Effector memory CD4-positive, alpha-beta T cell (primary cell): ENCODE measurements at places on chromosomes 2 and 18.

GRCh38 chr2:179020156-179020750 lies 29.7 kb downstream of the CCDC141 start:
- DNase-seq = no peak

DNA sequence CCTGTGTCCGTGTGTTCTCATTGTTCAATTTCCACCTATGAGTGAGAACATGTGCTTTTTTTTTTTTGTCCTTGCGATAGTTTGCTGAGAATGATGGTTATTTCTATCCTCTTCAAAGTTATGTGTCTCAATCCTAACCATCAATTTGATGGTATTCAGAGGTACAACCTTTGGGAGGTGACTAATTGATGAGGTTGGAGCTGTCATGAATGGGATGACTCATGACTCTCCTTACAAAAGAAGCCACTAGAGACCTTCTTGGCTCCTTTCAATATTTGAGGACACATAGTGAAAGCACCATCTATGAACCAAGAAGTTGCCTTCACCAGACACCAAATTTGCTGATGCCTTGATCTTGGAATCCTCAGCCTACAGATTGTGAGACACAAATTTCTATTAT lies 677.1 kb upstream of the DDX18 start:
- DNase-seq = no peak

DNA sequence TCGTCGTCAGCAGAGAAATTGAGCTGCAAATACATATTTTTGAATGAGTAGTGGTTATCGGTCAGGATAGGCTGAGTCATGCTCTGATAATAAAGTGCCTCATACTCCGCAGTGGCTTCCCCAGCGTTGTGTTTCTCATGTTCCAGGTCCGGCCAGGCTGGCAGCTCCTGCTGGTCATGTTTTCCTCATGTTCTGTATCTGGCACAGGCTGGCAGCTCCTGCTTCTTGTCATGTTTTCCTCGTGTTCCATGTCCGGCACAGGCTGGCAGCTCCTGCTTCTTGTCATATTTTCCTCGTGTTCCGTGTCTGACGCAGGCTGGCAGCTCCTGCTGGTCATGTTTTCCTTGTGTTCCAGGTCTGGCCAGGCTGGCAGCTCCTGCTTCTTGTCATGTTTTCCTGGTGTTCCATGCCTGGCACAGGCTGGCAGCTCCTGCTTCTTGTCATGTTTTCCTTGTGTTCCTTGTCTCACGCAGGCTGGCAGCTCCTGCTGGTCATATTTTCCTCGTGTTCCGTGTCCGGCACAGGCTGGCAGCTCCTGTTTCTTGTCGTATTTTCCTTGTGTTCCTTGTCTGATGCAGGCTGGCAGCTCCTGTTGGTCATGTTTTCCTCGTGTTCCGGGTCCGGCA lies 148.9 kb downstream of the ATP9B start:
- no peak for DNase-seq

DNA sequence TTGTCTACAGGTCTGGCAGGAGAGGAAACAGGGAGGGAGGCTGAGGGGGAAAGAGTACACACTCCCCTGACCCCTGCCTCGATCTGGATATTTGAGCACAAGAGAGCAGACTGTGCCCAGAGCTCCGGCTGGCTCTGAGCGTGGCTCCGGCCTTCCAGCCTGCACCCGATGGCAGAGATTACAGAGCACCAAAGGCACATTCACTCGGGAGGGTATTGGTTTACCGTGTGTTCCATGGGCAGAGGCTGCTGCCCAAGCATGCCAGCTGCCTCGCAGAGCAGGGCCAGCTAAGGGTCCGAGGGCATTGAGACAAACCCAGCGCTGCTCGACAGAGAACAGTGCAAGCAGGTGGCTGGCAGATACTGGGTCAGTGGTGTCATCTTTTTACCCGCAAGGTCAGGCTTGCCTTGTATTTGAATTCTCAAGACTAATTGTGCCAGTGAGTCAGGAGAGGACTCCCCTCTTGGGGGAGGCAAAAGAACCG lies 132.2 kb downstream of the TNS1 start:
- no peak for DNase-seq

GRCh38 chr2:86039178-86039962 lies 66.3 kb downstream of the POLR1A start:
- DNase-seq = no peak

GRCh38 chr2:189613077-189613636 lies 32.6 kb upstream of the SLC40A1 start:
- no peak for DNase-seq

DNA sequence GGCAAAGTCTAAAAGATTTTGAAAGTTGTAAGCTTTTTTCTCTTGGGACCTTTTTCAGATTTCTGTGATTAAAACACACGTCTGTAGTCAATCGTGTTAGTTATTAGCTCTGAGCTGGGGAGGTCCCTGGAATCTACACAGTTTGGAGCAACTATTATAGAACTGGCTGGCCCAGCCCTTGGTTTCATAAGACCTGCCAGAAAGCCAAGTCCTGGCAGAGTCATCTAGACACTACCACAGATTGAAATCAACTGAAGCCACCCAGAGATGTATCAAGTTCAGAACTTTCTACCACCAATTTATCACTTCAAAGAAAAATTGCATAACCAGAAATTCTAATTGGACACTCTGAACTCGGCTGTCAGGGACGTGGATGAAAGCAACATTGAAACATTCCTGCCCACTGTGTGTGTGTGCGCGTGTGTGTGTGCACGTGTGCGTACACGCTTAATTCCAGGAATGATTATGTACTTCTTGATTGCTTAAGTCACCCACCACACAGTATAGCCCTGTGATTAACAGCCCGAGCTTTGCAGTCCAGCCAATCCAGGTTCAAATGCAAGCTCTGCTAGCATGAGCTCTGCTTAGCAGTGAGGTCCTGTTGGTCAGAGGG lies 126.3 kb downstream of the TPGS2 start:
- no peak for DNase-seq
